ENCODE measurements at places on chromosomes 1 and 21.
A peak's percentile ranks its signal among the peaks of the same experiment; 100 is the strongest.

DNA sequence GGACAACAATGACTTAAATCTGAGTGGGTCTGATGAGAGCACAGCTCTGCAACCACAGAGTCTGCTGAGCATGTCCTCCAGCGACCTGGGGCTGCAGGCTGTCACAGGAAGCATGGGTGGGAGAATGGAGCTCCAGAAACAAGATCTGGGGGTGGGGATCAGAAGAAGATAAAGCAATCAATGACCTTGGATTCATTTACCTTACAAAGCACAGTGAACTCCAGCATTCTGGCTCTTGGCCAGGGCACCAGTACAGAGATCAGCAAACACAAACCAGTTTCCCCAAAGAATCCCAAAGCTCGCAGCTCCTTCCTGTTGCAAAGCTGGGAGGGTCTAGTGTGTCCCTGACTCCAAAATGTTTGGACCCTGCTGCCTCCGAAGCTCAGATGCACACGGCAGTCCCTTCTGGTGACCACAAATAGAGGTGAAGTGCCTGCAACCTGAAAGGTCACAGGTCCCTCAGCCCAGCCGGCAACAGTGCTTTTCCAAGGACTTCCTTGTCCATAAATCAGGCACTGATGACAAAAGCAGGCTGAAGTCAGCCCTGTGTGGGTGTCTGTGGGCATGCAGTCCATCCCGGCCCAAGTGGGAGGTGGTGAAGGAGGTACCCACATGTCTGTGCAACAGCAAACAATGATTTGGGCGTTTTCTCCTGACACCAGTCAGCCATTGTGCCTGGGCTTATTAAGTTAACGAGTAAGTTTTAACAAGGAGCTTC lies 76.1 kb downstream of the SH3BGR start:
- DNase-seq, result no peak

DNA sequence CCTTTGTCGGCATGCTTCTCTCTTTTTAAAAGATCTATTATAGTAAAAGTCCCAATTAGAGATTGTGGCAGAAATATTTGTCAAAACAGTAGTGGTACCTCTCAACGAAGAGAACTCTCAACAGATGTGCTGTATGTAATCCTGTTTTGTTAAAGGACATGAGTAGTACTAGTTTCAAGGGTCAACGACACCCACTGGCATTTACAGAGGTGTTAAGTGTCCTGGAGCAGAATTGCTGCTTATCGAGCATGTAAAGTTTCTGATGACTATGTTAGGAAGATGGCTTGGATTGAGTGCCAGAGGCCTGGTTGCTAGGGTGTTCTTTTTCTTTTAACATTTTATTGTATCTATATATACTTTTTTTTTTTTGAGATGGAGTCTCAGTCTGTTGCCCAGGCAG lies 27.1 kb downstream of the CELF3 start:
- no peak for DNase-seq

GRCh38 chr1:117802531-117803257 lies 126.7 kb downstream of the GDAP2 start:
- no peak for DNase-seq

DNA sequence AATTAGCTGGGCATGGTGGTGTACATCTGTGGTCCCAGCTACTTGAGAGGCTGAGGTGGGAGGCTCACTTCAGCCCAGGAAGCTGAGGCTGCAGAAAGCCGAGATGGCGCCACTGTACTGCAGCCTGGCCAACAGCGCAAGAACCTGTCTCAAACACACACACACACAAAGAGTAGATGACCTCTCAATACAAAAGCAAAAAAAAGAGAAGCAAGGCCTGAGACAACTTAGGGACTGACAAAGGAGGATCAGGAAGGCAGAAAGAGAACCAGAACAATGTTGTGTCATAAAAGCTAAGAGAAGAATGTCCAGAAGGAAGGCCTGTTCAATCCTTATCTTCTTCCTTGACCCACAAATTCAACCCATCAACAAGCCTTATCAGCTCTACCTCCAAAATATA lies 18.5 kb downstream of the WASF2 start:
- no peak for DNase-seq

DNA sequence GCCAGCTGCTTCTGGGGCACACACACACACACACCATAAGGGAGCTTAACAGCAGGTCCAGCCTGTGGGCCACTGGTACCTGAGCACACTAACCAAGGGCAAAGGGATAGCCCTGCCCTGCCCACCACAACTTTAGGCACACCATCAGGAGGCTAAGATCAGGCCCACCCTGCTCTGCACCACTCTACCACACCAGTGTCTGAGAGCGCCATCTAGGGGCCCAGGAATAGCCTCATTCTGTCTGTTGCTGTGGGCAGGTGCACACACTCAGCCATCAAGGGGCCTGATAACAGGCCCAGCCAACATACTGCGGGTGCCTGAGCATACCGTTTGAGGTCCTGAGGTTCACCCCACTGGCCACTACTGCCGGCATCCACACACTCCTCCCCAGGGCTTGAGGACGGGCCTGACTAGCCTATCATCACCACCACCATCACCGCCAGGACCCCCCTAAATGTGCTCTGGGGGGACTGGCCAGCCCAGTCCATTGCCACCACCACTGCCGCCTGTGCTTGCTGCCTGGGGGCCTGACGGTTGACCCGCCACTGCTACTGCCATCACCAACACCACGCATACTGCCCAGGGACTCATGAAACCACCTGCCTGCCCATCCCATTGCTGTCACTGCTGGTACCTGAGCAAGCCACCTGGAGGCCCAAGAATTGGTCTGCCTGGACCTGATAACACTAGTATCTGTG lies 31.3 kb downstream of the NSL1 start:
- peak; percentile 59 for DNase-seq

GRCh38 chr1:221240690-221241089 lies 361.4 kb downstream of the HLX start:
- DNase-seq, result no peak

- DNase-seq, result no peak
Observed at GRCh38 chr1:168561989-168562388, 14.4 kb upstream of the XCL1 start.

DNA sequence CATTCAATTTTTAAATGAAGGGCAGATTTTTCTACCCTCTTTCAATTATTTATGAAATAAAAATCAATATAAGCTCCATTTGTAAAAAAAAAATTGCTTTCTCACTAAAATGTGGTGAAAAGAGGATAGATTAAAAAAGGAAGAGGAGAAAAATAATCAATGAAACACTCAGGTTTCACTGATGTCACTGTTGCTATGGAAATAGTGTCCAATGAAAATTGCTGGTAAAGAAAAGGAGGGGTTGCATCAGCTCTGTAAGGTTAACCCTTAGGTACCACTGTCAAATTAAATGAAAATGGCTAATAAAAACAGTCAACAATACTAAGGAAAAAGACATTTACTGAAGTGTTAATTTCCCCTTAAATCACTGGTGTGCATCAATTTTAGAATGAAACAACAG lies 91.6 kb upstream of the TTC39A start:
- DNase-seq, result no peak

- DNase-seq, result no peak
Observed at GRCh38 chr1:151474745-151475144, 15.5 kb upstream of the POGZ start.

- no peak for DNase-seq
Observed at GRCh38 chr1:67158401-67158800, 7.9 kb upstream of the IL23R start.

DNA sequence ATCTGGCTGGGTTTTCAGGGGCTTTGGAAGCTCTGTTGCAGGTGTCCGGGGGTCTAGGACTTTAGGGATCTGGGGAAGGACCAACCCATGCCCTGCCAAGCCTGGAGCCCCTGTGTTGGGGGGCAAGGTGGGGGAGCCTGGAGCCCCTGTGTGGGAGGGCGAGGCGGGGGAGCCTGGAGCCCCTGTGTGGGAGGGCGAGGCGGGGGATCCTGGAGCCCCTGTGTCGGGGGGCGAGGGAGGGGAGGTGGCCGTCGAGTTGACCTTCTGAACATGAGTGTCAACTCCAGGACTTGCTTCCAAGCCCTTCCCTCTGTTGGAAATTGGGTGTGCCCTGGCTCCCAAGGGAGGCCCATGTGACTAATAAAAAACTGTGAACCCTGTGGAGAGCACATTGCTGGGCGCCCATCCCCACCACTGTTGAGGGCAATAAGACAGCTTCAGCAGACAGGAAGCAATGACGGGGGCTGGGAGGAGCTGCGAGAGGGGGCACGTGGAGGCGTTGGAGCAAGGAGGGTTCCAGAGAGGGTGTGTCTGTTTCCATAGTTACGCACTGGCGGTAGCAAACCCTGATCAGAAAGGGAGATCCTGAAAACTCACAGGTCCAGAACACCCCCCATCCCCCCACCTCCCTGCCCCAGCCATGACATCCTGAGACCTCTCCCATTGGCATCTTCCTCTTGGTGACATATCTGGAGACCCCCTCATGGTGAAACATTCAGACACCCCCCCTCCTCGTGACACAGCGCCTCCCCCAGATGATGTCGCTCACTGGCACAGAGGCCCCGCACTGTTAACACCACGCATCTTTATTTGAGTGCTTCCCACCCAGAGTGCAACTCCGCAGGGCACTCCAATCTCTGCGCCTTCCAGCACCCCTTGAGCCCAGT lies 8.4 kb downstream of the MYBPH start:
- DNase-seq, result no peak

- DNase-seq, result no peak
Observed at GRCh38 chr1:40627987-40628902, 37.2 kb downstream of the RIMS3 start.

DNA sequence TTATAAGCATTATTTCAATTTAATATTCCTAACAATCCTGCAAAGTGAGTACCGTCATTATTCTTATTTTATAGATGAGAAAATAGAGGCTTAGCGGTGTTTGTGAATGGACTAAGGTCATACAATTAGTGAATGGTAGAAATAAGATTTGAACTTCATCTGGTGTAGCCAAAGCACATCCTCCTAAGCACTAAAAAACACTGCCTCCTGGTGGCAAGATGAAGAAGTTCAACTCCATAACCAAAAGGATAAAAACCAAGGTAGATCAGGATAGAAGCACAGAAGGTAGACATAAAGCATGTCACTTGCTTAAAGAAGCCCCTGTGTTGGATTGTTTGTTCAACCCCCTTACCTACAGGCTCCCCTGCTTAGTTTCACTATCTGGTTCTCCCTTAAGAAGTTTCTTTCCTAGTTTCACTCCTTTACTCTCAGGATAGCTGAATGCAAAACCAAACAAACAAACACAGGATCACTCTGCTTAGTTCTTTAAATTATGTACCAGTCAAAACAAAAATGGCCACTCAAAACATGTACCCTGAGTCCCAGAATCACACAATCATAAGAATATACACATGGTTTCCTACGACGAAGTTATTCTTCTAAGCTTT lies 12.7 kb upstream of the AIM2 start:
- peak; percentile 58 for DNase-seq

GRCh38 chr1:97502360-97502759 lies 418.5 kb downstream of the DPYD start:
- DNase-seq, result no peak

- no peak for DNase-seq
Observed at GRCh38 chr21:22020221-22020620, 1022.0 kb downstream of the NCAM2 start.

GRCh38 chr21:45090966-45091365 lies 16.6 kb downstream of the ADARB1 start:
- no peak for DNase-seq

DNA sequence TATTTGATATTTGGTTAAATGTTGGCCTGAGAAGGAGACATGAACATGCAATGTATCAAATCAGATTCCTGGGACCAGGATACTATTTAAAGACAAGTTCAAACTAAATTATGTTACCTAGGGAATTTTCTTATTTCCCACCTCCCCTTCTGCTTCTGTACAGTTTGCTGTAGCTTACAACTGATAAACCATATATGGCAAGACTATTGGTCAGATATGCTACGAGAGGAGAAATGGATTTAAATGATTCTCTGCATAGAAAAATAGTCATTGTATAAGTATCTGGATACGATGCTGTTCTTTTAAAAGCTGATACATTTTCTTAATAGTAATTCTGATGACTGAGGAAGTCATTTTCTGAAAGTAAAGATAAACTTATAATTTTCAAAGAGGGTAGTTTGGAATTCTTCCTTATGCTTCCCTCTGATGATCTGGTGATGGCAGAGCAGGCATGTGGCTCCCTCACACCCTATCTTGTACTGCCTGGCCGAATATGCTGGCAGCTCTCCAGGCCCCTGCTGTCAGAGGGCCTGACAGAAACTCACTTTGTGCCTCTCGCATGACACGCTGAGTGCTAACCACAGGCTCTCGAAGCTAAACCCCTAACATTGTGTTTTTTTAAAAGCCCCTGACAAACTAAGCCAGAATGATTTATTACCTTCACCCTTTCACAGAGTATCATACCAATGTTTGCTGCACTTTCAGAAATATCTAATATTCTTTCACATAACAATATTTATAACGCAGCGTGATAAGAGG lies 19.4 kb downstream of the RRP15 start:
- DNase-seq, result no peak

- no peak for DNase-seq
Observed at GRCh38 chr1:203089001-203089650, 3.3 kb upstream of the MYOG start.

GRCh38 chr1:227790868-227791267 lies 24.6 kb upstream of the PRSS38 start:
- no peak for DNase-seq

- no peak for DNase-seq
Observed at GRCh38 chr21:36030581-36031189, 29.6 kb downstream of the SETD4 start.

- no peak for DNase-seq
Observed at GRCh38 chr1:12406211-12407021, 176.6 kb downstream of the VPS13D start.

Data from MM.1S (cell line).